IMR-90 (cell line): ENCODE measurements at places on chromosomes 2 and 18. TPM values are rescaled to one million over a fixed set of nuclear protein-coding genes. Genes with fewer than 3 reads are reported as not detected.

GRCh38 chr2:30958918-30959265 lies 151.6 kb upstream of the CAPN13 start:
- DNase-seq: no peak
- no peaks in the 10 kb centered on the region for H3K27me3 ChIP-seq
- H3K4me1 ChIP-seq: no peaks in the 10 kb centered on the region

DNA sequence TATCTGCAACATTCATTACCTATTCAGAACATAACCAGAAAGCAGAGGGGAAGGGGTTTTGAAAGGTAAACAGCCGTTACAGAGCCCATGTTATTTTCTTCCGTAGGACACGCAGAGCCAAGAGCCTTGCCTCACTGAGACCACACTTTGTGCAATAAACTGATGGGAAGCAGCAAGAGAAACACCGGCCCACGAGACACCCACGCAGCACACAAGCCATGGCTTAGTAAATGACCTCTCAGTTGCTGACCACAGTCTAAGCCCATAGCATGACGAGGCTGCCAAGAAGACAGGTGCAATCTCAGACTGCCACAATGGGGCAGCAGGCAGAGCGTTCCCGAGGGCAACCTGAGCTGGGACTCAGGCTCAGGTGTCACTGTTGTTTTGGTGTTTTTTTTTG lies 59.6 kb downstream of the CABYR start:
- H3K27ac ChIP-seq: no peak overlapping the region
- H3K36me3 ChIP-seq: no peaks in the 10 kb centered on the region; the same call in 1 of the 2 replicates
- no peak overlapping the region for H3K4me3 ChIP-seq
- H3K4me1 ChIP-seq: peaks cover 5% of the 10 kb centered on the region
- DNase-seq: no peak
- H3K27me3 ChIP-seq: no peaks in the 10 kb centered on the region

DNA sequence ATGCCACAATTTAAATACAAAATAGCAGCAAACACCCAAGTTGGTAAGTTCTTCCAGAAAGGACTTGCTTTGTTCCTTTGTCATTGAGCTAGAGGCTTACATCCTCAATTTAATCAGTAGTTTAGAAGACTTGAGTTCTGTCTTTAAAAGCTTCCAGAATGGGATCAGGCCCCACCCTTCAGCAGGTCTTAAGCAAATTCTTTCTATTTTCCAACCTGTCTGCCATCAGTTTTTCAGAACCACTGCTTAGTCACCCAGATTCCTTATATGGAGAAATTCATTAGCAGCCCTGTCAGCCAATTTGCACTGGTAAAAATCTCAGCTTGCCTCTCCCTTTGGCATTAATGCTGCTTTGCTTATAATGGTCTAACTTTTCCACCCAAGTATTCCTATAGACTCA lies 263.6 kb upstream of the HNMT start:
- no peaks in the 10 kb centered on the region for H3K27me3 ChIP-seq
- DNase-seq: no peak
- no peak overlapping the region for H3K27ac ChIP-seq

LOXL3 gene
- total RNA-seq: 14.2 and 17.9 TPM in 2 replicates

DNA sequence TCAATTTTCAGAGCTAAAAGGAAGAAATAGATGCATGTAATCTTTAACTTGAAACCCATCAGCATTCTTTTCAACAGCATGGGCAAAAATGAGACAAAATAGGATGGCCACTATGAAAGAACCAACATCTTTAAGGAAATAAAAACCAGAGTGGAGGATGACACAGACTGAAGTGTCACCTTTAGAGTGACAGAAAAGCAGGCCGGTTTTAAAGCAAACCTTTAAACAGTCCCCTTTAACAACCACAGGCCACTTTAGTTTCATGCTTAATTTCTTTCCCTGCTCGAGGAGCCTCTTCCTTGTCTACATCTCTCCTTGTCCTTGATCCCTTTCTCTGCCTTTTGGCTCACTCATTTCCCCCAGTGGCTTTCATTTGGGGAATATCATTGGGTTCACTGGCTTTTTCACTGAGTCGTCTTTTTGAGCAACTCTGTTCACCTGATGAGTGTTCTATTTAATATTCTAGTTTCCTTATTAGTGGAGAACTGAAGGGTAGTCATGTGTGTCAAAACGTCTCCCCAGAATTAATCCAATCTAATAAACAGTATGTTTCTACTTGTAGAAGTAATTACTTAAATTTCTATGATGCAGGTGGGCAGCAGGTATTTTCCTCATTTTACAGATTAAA lies 72.5 kb downstream of the DOCK10 start:
- H3K4me3 ChIP-seq: no peak overlapping the region
- H3K36me3 ChIP-seq: no peaks in the 10 kb centered on the region
- DNase-seq: no peak
- H3K4me1 ChIP-seq: no peaks in the 10 kb centered on the region
- no peaks in the 10 kb centered on the region for H3K27me3 ChIP-seq
- H3K27ac ChIP-seq: no peak overlapping the region

DNA sequence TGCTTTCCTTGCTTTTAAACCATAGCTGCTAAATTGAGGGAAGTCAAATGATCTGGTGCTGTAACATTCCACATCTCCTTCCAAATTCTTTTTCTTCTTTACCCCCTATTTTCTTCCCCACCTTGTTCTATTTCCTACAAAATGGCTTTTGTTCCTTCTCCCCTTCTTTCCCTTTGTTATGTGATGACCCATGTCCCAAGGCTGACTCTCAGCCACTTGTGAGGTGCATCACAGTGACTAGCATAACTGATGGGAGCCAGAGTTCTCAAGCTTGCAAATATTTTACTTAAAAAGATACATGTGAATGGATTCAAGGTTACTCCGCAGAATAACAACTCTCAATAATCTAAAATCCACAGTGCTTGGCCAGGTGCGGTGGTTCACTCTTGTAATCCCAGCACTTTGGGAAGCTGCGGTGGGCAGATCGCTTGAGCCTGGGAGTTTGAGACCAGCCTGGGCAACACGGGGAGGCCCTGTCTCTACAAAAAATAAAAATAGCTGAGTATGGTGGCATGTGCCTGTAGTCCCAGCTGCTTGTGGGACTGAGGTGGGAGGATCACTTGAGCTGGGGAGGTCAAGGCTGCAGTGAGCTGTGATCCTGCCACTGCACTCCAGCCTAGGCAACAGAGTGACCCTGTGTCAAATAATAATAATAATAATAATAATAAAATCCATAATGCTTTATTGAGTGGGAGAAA lies 100.1 kb upstream of the CERS6 start:
- no peak overlapping the region for H3K27ac ChIP-seq
- no peaks in the 10 kb centered on the region for H3K36me3 ChIP-seq
- no peak for DNase-seq
- H3K4me1 ChIP-seq: no peaks in the 10 kb centered on the region
- no peaks in the 10 kb centered on the region; the same call in 1 of the 2 replicates for H3K27me3 ChIP-seq
- no peak overlapping the region for H3K4me3 ChIP-seq

DNA sequence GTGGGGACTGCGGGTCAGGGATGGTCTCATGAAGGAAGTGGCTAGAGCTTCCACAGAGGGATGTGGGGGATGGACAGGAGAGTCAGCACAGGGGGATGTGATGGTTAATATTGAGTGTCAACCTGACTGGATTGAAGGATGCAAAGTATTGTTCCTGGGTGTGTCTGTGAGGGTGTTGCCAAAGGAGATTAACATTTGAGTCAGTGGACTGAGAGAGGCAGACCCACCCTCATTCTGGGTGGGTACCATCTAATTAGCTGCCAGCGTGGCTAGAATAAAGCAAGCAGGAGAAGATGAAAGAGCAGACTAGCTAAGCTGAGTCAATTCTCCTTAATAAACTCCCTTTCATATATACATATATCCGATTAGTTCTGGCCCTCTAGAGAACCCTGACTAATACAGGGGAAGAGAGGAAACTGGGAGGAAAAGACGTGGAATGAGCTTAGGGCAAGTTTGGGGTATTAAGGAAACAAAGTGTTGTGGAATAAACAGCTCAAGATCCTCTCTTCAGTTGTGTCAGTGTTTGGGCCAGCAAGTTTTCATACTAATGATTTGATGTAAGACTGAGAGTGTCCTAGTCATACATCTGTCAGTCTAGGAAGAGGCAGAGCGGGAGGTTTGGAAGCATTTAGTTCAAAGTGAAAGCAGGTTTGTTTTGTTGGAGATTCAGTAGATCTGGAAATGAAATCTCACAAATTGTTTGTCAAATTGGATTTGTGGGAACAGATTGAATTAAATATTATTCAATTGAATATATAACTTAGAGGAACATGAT lies 135.2 kb upstream of the NT5C1B start:
- no peak for DNase-seq
- no peak overlapping the region for H3K4me3 ChIP-seq
- H3K4me1 ChIP-seq: peaks cover 1% of the 10 kb centered on the region; the same call in 1 of the 2 replicates
- no peak overlapping the region for H3K27ac ChIP-seq

DNA sequence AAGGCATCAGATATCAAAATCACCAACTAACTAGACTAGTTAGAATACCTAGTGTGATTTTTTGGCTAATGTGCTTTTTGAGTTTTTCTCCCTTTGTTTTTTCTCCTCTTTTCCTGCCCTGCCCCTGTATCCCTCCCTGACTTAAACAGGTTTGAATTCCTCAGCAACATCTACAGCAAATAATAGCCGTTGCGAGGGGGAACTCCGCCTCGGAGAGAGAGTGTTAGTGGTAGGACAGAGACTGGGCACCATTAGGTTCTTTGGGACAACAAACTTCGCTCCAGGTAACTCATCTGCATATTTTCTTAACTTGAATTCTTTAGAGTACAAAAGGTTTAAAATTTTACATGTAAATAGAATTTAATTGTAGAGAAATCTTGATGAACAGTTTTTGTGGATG lies 45.0 kb downstream of the CLIP4 start:
- H3K27ac ChIP-seq: no peak overlapping the region
- H3K4me1 ChIP-seq: peaks cover 2% of the 10 kb centered on the region
- DNase-seq: no peak
- H3K27me3 ChIP-seq: no peaks in the 10 kb centered on the region
- peaks cover 25% of the 10 kb centered on the region for H3K36me3 ChIP-seq

DNA sequence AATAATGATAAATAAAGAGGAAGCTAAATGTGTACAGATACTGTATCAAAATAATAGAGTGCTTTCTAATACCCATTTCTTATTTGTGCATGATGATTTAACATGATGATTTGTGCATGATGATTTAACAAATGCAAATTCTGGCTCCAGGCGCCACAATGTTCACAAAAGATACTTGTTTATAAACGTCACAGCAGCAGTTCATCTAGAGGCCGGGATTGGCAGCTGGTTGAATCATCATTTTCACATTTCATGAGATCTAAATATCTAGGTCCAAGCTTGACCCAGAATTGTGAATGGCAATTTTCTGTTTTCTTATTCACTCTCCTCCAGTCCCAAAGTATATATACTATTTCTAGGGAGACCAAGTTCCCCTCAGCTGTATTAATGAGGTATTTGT lies 322.0 kb downstream of the SUCLG1 start:
- H3K27ac ChIP-seq: no peak overlapping the region
- no peaks in the 10 kb centered on the region for H3K36me3 ChIP-seq
- H3K4me3 ChIP-seq: no peak overlapping the region
- no peaks in the 10 kb centered on the region for H3K4me1 ChIP-seq
- no peak for DNase-seq

GRCh38 chr18:60202708-60203107 lies 169.9 kb downstream of the MC4R start:
- no peaks in the 10 kb centered on the region for H3K4me1 ChIP-seq
- no peaks in the 10 kb centered on the region for H3K36me3 ChIP-seq
- no peak for DNase-seq
- no peak overlapping the region for H3K27ac ChIP-seq
- H3K4me3 ChIP-seq: no peak overlapping the region
- no peaks in the 10 kb centered on the region for H3K27me3 ChIP-seq

GRCh38 chr18:80029690-80030089 lies 4.5 kb upstream of the RBFA start:
- no peaks in the 10 kb centered on the region for H3K27me3 ChIP-seq
- no peak for DNase-seq
- no peaks in the 10 kb centered on the region for H3K4me1 ChIP-seq
- H3K27ac ChIP-seq: no peak overlapping the region

DNA sequence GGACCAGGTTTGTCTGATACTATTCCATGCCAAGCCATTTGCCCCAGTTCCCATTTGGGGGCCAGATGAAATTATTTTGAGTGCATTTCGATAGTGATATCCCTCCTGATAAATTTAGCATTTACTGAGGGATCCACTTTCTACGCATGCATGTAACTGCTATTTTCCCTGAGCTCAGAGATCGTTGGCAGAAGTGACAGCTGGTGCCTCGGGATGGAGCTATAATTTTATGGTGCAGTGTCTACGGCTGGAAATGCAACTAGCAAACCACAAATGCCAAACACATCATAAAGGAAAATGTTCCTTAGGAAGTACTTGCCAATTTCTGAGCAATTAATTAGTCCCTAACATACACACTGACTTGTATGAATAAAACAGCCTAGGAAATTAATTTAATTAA lies 254.8 kb downstream of the SLC8A1 start:
- no peaks in the 10 kb centered on the region for H3K36me3 ChIP-seq
- no peaks in the 10 kb centered on the region for H3K27me3 ChIP-seq
- DNase-seq: no peak
- H3K4me3 ChIP-seq: no peak overlapping the region

DNA sequence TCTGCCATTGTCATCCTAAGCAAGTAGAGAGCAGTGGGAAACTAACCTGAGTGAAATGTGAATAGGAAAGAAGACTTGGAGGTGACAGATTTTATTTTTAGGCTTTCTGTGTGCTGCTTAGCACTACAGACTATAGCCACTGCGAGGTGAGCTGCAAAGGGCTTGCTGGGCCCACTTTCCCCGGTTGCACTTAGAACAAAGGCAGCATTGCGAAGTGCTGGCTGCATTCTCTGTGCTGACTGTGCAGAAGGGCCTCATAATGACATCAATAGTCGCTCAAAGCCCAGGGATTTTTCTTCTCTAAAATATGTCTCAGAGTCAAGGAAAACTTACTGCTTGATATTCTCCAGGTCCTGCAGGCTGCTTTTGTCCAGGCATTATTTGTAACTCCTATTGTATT lies 592.1 kb downstream of the TDRD15 start:
- no peaks in the 10 kb centered on the region for H3K4me1 ChIP-seq
- H3K4me3 ChIP-seq: no peak overlapping the region
- no peak overlapping the region for H3K27ac ChIP-seq
- H3K36me3 ChIP-seq: no peaks in the 10 kb centered on the region

DNA sequence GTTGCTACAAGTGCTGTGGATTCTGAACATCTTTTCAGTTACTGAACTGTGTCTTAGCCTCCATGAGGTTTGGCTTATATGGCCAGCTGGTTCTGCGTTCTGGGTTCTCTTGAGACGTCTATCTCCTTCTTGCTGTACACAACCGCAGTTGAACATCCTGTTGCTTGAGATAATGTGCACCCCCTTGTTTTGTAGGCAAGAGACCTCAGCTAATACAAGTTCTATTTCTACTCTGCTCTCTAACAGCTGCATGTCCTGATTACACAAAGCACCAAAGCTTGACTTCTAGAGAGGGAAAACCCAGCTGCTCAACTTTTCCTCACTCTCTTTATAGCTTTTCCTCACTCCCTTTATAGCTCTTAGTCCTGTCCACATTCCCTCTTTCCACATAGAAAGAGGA lies 176.0 kb downstream of the LTBP1 start:
- peaks cover 3% of the 10 kb centered on the region; the same call in 1 of the 2 replicates for H3K36me3 ChIP-seq
- no peak for DNase-seq
- H3K4me3 ChIP-seq: no peak overlapping the region
- peaks cover 9% of the 10 kb centered on the region; the same call in 1 of the 2 replicates for H3K4me1 ChIP-seq
